ENCODE measurements at places on chromosomes 3 and 15. TPM values are rescaled to one million over a fixed set of nuclear protein-coding genes. Genes with fewer than 3 reads are reported as not detected.
A peak's percentile ranks its signal among the peaks of the same experiment; 100 is the strongest.

DNA sequence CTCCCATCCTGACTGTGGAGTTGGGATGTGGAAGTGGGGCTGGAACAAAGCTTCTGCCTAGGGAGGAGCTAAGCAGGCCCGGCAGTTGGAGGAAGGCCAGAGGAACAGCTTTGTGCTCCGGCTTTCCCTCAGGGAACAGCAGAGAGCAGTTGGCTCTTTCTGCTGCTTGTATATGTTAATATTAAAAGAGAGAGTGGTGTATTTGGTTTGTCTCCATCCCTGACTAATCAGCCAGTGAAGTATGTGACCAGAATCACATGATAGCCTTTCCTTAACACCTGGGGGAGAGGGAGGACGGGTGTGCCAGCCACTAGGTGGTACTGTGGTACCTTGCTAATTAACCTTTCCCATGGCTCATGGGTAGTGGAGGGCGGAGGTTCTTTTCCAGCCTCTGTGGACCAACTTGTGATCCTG lies 10.0 kb downstream of the EIF2B5 start:
- peak; percentile 64 for DNase-seq
- no peaks in the 10 kb centered on the region for H3K4me1 ChIP-seq
- no peaks in the 10 kb centered on the region for H3K27me3 ChIP-seq
- no peak overlapping the region for H3K4me3 ChIP-seq

DNA sequence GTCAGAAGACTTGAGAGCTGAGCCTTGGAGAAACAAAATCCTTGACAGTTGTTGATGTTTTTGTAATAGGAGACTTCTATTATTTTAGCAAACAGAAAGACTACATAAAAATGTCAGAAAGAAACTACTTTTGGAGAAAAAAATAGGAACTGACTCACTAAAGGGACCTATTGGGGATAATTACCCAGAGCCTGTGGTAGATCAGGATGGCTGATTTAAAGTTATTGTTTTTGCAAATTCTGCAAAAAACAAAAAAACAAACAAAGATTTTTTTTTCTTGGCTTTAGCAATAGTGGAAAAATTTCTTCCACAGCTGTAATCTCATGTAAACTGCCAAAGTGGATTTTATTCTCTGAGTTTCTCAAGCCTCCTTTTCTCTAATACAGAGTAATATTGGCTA lies 101.5 kb upstream of the SATB1 start:
- no peaks in the 10 kb centered on the region for H3K4me1 ChIP-seq
- no peak overlapping the region for H3K4me3 ChIP-seq
- H3K36me3 ChIP-seq = no peaks in the 10 kb centered on the region

The PP2D1 gene
- not detected for total RNA-seq

GRCh38 chr15:76116138-76116885 lies 56.5 kb downstream of the TMEM266 start:
- H3K4me3 ChIP-seq = no peak overlapping the region
- H3K27ac ChIP-seq = no peak overlapping the region
- H3K27me3 ChIP-seq = no peaks in the 10 kb centered on the region
- no peak for DNase-seq
- H3K36me3 ChIP-seq = no peaks in the 10 kb centered on the region

The SIDT1 gene
- 2.6 TPM for total RNA-seq

The TRIM42 gene
- not detected for total RNA-seq

DNA sequence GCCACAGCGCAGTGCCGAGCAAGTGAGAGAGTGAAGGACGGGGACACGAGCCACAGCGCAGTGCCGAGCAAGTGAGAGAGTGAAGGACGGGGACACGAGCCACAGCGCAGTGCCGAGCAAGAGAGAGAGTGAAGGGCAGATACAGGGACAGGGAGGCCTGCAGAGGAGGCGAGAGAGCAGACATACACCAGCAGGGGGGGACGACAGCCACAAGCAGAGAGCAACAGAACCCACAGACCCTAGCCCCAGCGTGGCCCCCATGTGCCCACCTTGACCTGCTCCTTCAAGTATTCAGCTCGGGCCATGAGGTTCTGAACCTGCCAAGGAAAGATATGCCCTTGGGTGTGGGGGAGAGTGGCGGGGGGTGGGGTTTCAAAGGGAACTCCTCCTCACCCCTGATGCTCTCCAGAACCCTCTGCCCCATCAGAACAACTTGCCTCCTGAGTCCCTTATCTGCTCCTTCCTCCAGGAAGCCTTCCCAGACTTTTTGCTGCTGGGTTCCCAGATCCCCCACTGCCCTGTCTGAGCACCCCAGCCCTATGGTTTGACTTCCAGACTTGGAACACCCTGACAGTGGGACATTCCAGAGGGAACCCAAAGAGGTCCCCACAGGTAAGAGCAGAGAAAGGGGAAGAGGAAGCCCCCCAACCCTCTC lies 5.3 kb downstream of the ULK3 start:
- H3K36me3 ChIP-seq = no peaks in the 10 kb centered on the region
- H3K27ac ChIP-seq = no peak overlapping the region
- H3K27me3 ChIP-seq = no peaks in the 10 kb centered on the region
- no peak overlapping the region for H3K4me3 ChIP-seq

The NR2E3 gene
- total RNA-seq = 0.61 TPM

The ABCC5 gene
- 25.2 TPM for total RNA-seq

The HRG gene
- total RNA-seq = not detected

DNA sequence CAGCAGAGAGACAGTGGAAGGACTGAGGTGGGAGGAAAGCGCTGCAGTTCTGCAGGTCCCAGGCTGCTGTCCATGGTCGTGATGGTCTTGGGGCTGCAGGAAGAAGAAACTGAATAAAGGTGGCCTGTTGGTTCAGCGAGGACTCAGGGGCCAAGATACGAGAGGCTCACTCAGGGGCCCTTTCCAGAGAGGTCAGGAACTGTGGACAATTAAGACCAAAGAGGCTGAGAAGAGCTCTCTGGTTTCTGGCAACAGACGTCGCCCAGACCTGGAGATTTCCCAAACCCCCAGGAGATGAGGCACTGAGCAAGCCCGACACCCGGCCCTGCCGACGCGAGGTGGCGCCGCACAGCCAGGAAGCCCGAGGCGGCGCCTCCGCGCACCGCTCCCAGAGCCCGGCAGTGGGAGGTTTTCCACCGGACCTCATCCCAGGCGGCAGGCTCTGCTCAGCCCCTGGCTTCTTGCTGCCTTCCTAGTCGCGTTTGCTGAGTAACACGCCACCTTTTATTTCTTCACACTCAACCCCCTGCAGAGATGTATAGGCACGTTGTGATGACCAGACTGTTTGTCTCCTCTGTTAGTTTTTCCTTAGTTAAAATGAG lies 56.4 kb upstream of the ARRDC4 start:
- H3K36me3 ChIP-seq = no peaks in the 10 kb centered on the region
- H3K27me3 ChIP-seq = no peaks in the 10 kb centered on the region
- no peak overlapping the region for H3K4me3 ChIP-seq
- DNase-seq = peak; percentile 67

GRCh38 chr15:61232266-61232665 lies 3.2 kb upstream of the RORA start:
- H3K27ac ChIP-seq = no peak overlapping the region
- H3K36me3 ChIP-seq = no peaks in the 10 kb centered on the region
- H3K4me3 ChIP-seq = no peak overlapping the region

The IL17RC gene
- 29.5 TPM for total RNA-seq

GRCh38 chr15:29268706-29269484 lies 727 bp downstream of the NSMCE3 start:
- H3K27ac ChIP-seq = peak overlapping the region; percentile 92
- peak overlapping the region; percentile 81 for H3K4me3 ChIP-seq
- DNase-seq = peak; percentile 27
- H3K4me1 ChIP-seq = peaks cover 21% of the 10 kb centered on the region
- H3K27me3 ChIP-seq = no peaks in the 10 kb centered on the region
- no peaks in the 10 kb centered on the region for H3K36me3 ChIP-seq

GRCh38 chr15:63481105-63481810 lies 23.1 kb upstream of the USP3 start:
- no peaks in the 10 kb centered on the region for H3K27me3 ChIP-seq
- no peak overlapping the region for H3K4me3 ChIP-seq
- H3K27ac ChIP-seq = no peak overlapping the region
- no peak for DNase-seq
- no peaks in the 10 kb centered on the region for H3K36me3 ChIP-seq
- H3K4me1 ChIP-seq = peaks cover 33% of the 10 kb centered on the region

GRCh38 chr15:76150513-76150912 lies 90.7 kb downstream of the TMEM266 start:
- H3K27me3 ChIP-seq = no peaks in the 10 kb centered on the region
- peaks cover 20% of the 10 kb centered on the region for H3K4me1 ChIP-seq
- no peak overlapping the region for H3K27ac ChIP-seq
- H3K4me3 ChIP-seq = no peak overlapping the region

The HERC2 gene
- 48.6 TPM for total RNA-seq

The RASL12 gene
- total RNA-seq = 15.3 TPM

DNA sequence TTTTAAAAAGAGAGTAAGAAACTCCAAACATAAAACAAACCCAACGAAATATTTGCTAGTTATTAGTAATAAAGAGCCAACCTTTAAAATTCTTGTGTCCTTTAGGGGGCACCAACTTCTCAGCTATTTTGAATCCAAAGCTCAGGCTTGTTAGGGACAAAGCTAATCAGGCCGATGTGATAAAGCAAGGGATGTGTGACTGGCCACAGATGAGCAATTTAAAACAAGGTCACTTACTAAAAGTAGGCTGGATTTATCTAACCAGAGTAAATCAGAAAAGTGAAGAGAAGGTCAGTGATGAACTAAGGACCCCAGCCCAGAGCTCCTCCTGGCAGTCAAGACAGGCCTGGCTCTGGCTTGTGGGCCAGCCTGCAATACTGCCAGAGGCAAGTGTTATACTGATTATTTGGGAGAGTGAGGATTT lies 108.5 kb downstream of the CYP19A1 start:
- no peak overlapping the region for H3K4me3 ChIP-seq
- no peaks in the 10 kb centered on the region for H3K36me3 ChIP-seq
- no peak for DNase-seq
- H3K27me3 ChIP-seq = no peaks in the 10 kb centered on the region
- peaks cover 4% of the 10 kb centered on the region for H3K4me1 ChIP-seq
- H3K27ac ChIP-seq = no peak overlapping the region

- peak; percentile 98 for DNase-seq
- H3K4me1 ChIP-seq = peaks cover 69% of the 10 kb centered on the region
- H3K27me3 ChIP-seq = no peaks in the 10 kb centered on the region
Measured at GRCh38 chr3:50600841-50601591, 10.6 kb downstream of the CISH start.

GRCh38 chr15:63970621-63971426 lies 75.5 kb downstream of the DAPK2 start:
- no peak overlapping the region for H3K4me3 ChIP-seq
- H3K4me1 ChIP-seq = peaks cover 18% of the 10 kb centered on the region
- peaks cover 7% of the 10 kb centered on the region for H3K36me3 ChIP-seq

The TEX55 gene
- total RNA-seq = not detected

The LEKR1 gene
- 2.8 TPM for total RNA-seq

DNA sequence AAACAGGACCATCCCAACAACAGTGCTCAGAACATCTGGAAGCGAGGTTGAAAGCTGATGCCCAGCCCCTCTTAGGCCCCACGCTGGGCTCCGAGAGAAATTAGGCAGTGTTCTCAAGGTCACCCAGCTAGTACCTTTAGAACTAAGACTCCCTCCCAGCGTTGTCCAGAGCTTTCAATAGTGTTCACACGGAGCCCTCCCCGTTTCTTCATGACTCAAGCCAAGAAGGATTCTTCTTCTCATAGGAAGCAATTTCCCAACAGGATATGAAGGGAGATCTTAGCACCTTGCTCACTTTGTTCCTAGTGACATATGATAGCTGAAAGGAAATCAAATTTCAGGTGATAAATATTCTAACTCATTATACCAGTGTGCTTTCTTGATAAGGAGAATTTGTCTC lies 244.2 kb upstream of the ST8SIA2 start:
- no peak for DNase-seq
- H3K4me3 ChIP-seq = no peak overlapping the region
- H3K27me3 ChIP-seq = no peaks in the 10 kb centered on the region
- H3K4me1 ChIP-seq = no peaks in the 10 kb centered on the region
- no peaks in the 10 kb centered on the region for H3K36me3 ChIP-seq

GRCh38 chr3:156847752-156848448 lies 21.7 kb downstream of the LEKR1 start:
- H3K4me3 ChIP-seq = no peak overlapping the region
- H3K4me1 ChIP-seq = no peaks in the 10 kb centered on the region
- no peaks in the 10 kb centered on the region for H3K27me3 ChIP-seq
